ENCODE measurements at places on chromosomes 6 and 20. TPM values are rescaled to one million over a fixed set of nuclear protein-coding genes. Genes with fewer than 3 reads are reported as not detected.
A peak's percentile ranks its signal among the peaks of the same experiment; 100 is the strongest.

DNA sequence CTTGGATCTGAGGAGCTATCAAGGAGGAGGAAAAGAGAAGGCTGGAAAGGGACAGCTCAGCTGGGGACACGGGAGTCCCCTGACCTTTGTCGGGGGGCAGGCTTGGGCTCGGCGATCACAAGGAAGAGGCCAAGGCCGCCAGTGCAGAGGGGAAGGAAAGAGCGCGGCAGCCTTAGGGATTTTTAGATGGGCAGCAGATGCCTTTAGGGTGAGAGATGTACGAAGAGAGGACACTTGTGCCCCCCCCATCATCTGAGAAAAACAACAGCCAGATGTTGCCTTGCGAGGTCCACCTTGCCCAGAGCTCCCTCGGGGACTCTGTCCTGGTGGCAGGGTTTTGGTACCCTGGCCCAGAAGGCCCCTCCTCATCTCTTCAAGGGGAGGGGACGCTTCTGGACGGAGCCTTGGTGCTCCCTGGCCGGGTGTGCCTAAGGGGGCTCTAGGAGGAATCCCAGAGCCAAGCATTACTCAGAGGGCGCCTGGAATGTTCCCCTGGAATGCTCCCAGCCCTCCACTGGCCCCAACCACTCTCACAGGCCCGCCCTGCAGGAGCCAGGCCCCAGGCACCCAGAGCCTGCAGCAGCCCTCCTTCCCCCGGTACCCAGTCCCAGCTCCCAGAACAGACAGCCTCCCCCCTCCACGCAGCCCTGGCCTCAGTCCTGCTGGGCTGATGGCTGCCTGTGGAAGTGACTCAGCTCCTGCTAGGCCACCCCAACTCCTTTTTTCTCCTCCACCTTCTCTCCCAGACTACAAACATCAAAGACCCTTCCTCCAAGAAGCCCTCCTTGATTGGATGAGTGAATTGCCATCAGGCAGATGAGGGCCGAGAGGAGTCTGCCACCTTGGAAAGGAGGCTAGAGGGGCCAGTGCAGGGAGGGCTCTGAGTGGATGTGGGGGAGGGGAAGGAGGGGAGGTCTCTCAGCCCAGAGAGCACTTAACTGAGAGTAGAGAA, 1.8 kb downstream of the ADAM33 start:
- DNase-seq: peak; percentile 15

GRCh38 chr6:46407776-46408530, 83.3 kb downstream of the RCAN2 start:
- DNase-seq: no peak

DNA sequence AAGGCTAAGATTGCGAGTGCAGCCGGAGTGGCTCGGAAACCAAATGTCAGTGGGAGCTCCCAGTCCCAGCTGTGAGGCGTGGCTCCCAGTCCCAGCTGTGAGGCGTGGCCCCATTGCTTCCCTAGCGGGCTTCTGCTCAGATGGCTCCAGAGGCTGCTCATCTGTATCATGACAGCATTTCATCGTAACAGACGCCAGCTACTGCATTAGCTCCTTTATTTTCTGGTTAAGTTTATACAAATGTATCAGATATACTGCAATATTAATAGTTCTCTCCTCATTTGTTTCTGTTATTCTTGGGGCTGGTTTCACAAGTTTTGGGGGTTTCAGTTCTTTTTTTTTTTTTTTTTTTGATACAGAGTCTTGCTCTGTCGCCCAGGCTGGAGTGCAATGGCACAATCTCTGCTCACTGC, 34.7 kb upstream of the TBXT start:
- DNase-seq: no peak

MEI4 gene
- not detected for total RNA-seq

GRCh38 chr6:43287717-43288679, 10.1 kb upstream of the SLC22A7 start:
- no peak for DNase-seq

DEFB132 gene
- total RNA-seq: not detected

DNA sequence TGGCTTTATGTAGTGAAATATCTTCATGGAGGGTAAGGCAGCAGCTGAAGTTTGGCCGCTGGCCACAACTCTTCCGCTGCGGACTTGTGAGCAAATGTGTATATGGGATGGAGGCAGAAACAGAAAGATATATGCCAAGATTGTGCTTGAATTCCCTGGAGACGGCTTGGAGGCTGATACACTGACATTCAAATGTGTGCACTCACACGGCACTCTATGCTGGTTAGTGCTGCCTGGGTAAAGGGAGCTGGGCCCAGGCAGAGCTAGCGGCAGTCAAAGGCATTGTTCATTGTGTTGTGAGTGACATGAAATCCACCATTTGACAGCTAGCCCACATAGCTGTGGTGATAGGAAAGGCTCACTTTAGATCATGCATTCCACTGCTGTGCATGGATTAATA, 202.7 kb downstream of the CLIC5 start:
- DNase-seq: no peak

- DNase-seq: peak; percentile 57
Measured at GRCh38 chr6:100001915-100002388, 7.9 kb upstream of the MCHR2 start.

GRCh38 chr6:96631248-96631647, 68.3 kb downstream of the FHL5 start:
- no peak for DNase-seq

SLC4A11 gene
- total RNA-seq: 5.2 TPM

PTCRA gene
- total RNA-seq: not detected

DNA sequence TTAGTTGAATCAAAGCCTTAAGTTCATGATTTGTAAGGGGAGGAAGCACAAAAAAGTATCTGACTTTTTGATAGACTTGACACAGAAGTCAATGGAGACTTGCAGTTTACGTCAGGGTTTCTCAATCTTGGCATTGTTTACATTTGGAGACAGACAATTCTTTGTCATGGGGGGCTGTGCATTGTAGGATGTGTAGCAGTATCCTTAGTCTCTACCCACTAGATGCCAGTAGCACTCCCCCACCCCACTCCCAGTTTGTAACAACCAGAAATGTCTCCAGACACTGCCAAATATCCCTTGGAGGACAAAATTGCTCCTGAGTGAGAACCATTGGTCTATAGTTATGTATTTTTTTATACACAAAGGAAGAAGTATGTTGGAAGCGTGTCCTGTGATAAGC, 434.1 kb downstream of the RFPL4B start:
- DNase-seq: peak; percentile 42

DNA sequence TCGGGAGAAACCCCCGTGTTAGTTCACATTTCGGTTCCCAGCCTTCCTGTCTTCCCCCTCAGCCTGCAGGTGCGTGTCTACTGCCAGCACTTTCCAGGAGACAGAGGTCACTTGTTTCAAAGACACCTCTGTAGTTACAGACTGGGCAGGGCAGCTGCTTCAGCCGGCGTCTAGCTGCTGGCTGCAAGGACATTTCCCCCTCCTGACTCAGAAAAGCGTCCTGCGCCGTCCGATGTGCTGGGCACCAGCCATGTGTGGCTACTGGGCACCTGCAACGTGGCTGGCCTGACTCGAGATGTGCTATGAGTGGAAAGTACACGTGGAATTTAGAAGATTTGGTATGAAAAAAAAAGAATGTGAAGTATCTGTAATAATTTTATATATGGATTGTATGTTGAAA, 37.6 kb downstream of the RRBP1 start:
- no peak for DNase-seq

CTAGE9 gene
- total RNA-seq: not detected

GRCh38 chr20:2109425-2110210, 8.0 kb downstream of the STK35 start:
- DNase-seq: peak; percentile 47

GRCh38 chr6:7685276-7685675, 40.6 kb upstream of the BMP6 start:
- no peak for DNase-seq

- peak; percentile 52 for DNase-seq
Measured at GRCh38 chr6:52574709-52575501, 2.0 kb downstream of the TRAM2 start.

DNA sequence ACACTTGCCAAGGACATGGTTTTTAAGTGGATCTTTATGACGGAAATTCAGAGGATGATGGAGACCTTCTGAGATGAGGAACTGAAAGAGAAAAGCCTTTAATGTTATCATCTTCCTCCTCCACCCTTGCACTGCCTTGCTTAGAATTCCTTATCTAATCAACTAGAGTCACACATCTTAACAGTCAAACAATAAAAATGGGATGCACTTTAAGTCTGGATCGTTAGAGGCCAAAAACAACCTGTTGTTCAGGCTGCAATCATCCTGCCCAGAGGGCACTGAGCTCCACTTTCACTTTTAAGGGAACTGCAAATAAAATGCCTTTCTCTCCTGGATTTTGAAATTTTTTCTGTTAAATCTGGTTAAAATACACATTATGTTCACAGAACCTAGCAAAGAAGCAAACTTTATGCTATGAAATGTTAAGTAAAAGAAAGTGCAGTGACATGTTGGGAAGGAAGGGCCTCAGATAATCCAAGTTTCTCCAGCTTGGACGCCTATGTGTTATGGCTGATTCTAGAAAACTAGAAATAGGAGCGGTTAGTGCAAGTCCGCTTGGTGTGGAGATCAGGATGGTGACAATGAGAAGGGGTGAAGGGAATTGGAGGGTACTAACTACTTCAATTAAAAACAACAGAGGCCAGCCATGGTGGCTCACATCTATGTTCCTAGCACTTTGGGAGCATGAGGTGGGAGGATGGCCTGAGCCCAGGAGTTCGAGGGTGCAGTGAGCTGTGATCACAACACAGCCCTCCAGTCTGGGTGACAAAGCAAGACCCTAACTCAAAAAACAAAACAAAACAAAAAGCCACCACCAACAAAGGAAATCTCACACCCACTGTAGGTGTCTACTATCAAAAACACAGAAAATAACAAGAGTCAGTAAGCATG, 66.4 kb upstream of the KIF13A start:
- DNase-seq: no peak

DNA sequence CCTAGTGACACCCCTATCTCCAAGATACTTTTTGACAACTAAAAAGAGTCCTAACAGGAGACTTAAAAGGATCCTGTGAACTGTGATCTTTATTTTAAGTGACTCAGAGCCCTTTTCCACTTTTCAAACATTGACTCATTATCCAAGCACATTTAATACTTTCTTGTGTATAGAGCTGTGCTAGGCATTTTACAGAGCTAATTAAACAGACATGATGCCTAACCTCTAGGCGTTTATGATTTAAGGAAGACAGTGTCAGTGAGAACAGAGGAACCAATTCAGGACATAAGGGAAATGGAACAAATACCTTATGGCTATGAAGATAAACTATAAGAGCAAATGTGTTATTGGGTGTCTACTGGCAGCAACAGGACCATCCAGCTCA, 282.6 kb downstream of the TPBG start:
- no peak for DNase-seq

ADAT2 gene
- 3.6 TPM for total RNA-seq

TCP11 gene
- total RNA-seq: not detected

HM13 gene
- 31.6 TPM for total RNA-seq

DNA sequence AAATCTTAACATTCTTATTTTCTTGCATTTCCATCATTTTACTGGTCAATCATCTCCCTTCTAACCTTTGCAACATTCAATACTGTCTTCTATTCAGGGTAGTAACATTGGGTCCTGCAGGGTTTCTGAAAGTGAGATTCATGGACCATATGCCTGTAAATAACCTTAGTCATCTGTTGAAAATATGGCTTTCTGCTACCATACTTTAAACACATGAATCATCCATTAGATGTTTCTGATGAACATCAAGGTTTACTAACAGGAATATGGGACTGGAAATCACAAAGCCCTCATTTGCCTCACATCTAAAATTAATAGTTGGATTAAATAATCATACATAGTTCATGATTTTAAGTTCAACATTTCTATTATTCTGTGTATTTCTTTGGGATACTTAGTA, 475.9 kb upstream of the MARCKS start:
- peak; percentile 15 for DNase-seq

- peak; percentile 92 for DNase-seq
Measured at GRCh38 chr20:47878601-47879027, 93.3 kb upstream of the SULF2 start.

PACRG gene
- total RNA-seq: 0.20 TPM

GRCh38 chr6:167079853-167080297, 43.0 kb upstream of the CCR6 start:
- DNase-seq: no peak

- DNase-seq: no peak
Measured at GRCh38 chr20:7004801-7005200, 237.3 kb downstream of the BMP2 start.

ADIG gene
- total RNA-seq: not detected

DNA sequence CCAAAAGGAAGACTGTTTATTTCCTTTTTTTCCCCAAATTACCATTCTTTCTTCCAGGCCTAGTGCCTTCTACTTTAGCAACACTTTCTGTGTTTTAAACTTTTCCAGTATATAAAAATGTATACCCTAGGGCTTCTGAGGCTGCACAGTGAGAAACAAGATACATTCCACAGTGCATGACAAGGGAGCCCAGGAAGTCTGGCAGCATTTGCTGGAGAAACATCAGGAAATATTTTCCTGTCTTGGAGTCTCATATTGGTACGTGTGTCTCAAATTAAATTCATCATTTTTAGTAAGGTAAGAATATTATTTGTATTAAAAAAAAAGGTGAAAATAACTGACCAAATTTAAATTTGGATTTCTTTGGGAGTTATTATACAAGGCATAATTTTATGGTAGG, 662.6 kb downstream of the RFPL4B start:
- DNase-seq: no peak

DNA sequence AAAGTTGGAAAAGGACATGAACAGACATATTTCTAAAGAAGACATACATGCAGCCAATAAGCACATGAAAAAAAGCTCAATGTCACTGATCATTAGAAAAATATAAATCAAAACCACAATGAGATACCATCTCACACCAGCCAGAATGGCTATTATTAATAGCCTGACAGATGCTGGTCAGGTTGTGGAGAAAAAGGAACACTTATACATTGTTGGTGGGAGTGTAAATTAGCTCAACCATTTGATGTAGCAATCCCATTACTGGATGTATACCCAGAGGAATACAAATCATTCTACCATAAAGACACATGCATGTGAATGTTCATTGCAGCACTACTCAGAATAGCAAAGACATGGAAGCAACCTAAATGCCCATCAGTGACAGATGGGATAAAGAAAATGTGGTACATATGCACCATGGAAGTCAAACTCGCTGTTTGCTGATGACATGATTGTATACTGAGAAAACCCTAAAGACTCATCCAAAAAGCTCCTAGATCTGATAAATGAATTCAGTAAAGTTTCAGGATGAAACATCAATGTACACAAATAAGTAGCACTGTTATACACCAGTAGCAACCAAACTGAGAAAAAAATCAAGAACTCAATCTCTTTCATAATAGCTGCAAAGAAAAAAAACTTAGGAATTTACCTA, 196.8 kb downstream of the ADGB start:
- DNase-seq: no peak

PAK5 gene
- not detected for total RNA-seq

COL9A3 gene
- total RNA-seq: 0.99 TPM

- no peak for DNase-seq
Measured at GRCh38 chr6:131001945-131002660, 60.9 kb downstream of the EPB41L2 start.

DNA sequence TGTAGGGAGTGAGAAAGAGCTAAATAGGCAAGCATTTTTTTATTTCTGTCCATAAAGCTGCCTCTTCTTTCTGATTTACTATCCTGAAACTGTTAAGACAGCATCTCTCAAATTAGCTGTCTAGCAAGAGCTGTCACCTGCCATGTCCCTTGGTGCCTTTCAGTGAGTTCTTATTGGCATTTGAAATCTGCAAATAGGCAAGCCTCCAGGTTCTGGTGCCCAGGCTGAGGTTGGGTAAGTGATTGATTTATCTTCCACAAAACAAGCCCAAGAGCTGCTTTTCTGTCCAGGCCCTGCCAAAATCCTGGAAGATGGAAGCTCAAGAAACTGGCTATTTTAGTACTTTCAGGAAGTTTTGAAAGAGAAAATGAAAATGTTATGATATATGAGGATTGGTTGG, 22.4 kb downstream of the MANEA start:
- no peak for DNase-seq

Data from lung microvascular endothelial cell (primary cell).